ENCODE measurements at places on chromosomes 7 and 10.

DNA sequence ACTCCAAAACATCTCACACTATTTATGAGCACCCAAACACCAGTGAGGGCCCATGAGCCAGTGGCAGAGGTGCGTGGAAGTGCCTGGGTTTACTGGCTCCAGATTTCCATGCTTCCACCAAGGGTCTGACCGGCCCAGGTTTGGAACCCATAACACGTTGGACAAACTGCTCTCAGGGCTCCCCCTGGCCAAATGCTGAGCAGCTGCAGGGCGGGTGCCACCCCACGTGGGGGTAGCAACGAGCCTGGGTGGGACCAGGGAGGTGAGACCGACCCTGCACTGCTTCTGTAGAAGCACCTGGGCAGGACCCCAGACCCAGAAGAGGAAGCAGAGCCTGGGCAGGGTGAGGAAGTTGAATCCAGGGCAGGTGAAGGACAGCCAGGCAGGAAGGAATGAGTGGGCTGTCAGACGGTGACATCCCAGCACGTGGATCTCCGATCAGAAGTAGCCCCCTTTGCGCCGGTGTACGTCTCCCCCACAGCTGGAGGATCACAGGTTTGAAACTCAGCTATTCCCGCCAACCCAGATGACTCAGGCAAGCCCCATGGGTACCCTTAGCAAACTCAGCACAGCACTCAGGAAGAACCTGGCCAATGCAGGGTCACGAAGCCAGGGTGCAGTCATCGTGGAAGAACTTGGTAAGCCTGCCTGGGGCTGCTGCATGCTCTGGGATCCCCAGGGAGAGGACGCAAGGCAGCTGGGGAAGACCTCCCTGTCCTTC lies 100.4 kb upstream of the DDC start:
- no peak for DNase-seq

DNA sequence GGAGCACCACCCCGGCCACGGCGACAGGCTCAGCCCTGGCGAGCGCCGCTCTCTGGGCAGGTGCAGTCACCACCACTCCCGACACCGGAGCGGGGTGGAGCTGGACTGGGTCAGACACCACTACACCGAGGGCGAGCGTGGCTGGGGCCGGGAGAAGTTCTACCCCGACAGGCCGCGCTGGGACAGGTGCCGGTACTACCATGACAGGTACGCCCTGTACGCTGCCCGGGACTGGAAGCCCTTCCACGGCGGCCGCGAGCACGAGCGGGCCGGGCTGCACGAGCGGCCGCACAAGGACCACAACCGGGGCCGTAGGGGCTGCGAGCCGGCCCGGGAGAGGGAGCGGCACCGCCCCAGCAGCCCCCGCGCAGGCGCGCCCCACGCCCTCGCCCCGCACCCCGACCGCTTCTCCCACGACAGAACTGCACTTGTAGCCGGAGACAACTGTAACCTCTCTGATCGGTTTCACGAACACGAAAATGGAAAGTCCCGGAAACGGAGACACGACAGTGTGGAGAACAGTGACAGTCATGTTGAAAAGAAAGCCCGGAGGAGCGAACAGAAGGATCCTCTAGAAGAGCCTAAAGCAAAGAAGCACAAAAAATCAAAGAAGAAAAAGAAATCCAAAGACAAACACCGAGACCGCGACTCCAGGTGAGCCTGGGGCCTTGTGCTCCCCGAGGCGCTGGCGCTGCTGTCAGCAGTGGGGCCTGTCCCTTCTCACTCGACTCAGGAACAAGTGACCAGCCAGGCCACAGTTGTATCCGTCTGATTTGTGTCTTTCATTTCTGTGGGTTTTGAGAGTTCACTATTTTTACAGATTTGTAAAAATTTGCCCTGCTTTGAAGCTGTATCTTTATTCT lies 117.7 kb downstream of the CYTH3 start:
- no peak for DNase-seq

GRCh38 chr10:125967533-125967932 lies 71.2 kb downstream of the FANK1 start:
- no peak for DNase-seq

DNA sequence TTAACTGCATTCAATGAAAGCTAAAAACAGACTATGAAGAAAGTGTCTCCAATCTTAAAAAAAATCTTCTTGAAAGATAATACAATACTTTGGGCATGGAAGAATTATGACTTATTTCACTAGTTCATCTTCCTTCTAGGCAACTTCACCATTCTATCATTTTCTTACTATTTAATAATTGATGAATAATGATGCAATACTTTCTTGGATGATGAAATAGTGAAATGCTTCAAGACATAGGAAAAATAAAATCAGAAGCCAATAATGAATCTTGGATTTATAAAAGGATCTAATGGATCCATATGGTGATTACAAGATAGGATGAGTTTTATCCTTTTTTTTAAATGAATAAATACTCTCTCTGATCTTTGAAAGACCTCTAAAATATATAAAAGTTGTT lies 4.4 kb downstream of the DMBT1 start:
- DNase-seq: no peak

GRCh38 chr7:98284335-98285036 lies 3.0 kb downstream of the BRI3 start:
- peak; percentile 97 for DNase-seq

GRCh38 chr10:126924180-126924914 lies 19.1 kb downstream of the DOCK1 start:
- DNase-seq: no peak

DNA sequence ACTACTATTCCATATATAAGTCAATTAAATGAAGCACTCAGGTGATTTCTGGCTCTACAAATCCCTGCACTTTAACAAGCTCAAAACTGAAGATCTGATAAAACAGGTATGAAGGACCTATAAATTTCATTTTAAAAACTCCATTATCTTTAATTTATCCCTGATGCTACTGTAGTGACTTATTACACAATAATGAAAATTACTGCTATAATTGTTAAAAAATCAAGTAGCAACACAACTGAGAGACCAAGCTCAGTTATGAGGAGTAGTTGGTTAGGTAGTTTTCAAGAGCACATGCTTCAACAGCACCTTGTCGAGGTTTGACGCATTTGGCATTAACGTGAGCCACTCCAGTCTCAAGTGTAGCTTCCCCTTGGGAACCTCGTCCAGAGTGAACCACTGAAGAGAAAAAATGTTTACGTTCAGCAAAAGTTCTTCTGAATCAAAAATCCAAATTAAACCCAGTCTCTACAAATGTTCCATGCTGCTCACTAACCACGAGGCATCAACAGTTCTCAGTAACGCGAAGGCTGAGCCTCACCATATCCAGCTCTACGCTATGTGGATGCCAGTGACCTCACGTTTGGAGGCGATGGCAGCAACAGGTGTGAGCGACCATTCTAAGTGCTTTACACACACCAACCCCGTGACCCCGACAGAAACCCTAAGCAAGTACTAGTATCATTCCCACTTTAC lies 55.3 kb upstream of the NCAPG2 start:
- DNase-seq: no peak

DNA sequence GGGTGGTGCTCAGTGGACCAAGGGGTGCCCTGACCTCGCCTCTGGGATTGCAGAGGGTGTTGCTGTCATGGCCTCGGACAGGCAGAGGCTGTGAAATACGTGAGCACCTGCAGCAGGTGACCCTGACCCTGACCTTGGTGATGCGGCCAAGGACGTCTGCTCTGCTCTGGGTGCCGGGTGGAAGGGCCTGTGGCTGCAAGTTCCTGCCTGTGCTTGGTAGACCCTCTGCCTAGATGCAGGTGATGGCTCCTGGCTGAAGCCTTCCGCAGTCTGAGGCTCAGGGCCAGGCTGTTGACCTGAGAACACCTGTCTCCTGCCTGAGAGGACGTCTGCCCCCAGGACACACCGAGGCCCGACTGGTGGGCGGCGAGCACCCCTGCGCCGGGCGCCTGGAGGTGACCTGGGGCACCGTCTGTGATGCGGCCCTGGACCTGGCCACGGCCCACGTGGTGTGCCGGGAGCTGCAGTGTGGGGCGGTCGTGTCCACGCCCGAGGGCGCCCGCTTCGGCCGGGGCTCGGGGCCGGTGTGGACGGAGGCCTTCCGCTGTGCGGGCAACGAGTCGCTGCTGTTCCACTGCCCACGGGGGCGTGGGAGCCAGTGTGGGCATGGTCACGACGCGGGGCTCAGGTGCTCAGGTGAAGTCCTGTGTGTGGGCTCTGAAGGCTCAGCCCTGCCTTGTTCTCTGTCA lies 4.4 kb downstream of the SCART1 start:
- no peak for DNase-seq

DNA sequence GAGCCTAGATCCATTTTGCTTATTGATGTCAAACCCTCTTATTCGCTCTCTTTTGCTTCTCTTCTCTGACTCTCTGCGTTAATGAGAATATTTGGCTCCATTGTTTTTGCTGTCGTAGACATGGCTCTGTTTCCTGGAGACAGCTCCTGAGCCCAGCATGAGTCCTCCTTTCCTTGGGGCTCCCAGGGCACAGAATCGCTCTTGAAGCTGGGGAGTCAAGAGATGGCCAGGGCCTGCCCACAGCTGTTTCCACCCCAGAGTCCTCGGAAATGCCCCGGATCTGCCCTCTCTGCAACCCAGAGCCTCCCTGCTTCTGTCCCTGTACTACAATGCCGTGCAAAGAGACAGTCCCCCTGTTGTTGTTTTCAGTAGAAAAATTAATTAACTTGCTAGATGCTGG lies 566.7 kb upstream of the FOXK1 start:
- DNase-seq: no peak

GRCh38 chr10:78727728-78728127 lies 341.0 kb upstream of the ZMIZ1 start:
- DNase-seq: no peak

GRCh38 chr7:18302097-18302496 lies 193.5 kb upstream of the HDAC9 start:
- DNase-seq: no peak

- DNase-seq: peak; percentile 53
Measured at GRCh38 chr10:48448796-48449195, 142.3 kb downstream of the MAPK8 start.

- no peak for DNase-seq
Measured at GRCh38 chr10:78194539-78195402, 161.1 kb downstream of the RPS24 start.

GRCh38 chr7:44398511-44398911 lies 73.1 kb upstream of the CAMK2B start:
- DNase-seq: no peak

DNA sequence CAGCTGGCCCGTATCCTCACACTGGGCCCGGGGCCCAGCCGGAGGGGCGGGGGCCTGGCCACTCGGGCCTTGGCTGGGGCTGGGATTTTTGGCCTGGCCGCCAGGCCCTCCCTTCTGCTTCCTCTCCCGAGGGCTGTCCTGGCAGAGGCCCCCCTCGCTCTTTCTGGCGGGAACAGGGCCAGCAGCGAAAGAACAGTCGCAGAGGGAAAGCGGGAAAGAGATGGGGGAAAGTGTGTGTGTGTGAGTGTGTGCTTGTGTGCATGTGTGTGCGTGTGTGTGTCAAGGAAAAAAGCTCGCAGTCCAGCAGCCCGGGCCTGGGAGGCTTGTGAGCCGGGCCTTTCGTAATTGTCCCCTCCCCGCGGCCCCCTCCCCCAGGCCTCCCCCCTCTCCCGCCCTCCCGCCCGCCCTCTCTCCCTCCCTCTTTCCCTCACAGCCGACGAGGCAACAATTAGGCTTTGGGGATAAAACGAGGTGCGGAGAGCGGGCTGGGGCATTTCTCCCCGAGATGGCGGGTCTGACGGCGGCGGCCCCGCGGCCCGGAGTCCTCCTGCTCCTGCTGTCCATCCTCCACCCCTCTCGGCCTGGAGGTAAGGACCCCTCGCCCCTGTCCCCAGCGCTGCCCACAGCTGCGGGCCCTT lies at the start of gene ELN:
Gene ELN, plus strand, starts transcription at position 491 of the 638 bp plus-strand sequence. Its CDS starts 15 bp downstream, at position 506.
- peak; percentile 79 for DNase-seq

- DNase-seq: peak; percentile 62
Measured at GRCh38 chr7:114988755-114989375, 67.0 kb downstream of the MDFIC start.

DNA sequence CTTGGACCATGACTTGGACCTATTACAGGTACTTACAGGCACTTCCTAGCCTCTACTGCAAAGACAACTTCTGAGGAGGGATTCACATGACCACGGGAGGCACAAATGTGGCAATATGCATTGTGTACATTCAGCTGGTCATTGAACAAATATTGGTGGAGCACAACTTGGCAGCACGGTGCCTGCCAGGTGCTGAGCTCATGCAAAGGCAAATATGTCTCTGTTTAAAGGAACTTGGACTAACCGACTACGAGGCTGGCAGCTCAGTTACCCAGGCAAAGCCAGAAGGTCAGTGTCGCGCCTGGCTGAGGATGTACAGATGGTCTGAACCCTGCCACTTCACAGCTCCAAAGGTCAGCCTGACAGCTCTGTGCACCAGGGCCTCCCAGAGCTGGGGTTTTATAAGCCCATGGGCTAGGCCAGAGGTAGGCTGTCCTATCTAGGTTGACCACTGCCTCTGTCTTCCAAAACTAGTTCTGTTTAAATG lies 6.1 kb downstream of the DENND11 start:
- DNase-seq: no peak

GRCh38 chr7:155813546-155814315 lies 1.5 kb upstream of the SHH start:
- DNase-seq: no peak

DNA sequence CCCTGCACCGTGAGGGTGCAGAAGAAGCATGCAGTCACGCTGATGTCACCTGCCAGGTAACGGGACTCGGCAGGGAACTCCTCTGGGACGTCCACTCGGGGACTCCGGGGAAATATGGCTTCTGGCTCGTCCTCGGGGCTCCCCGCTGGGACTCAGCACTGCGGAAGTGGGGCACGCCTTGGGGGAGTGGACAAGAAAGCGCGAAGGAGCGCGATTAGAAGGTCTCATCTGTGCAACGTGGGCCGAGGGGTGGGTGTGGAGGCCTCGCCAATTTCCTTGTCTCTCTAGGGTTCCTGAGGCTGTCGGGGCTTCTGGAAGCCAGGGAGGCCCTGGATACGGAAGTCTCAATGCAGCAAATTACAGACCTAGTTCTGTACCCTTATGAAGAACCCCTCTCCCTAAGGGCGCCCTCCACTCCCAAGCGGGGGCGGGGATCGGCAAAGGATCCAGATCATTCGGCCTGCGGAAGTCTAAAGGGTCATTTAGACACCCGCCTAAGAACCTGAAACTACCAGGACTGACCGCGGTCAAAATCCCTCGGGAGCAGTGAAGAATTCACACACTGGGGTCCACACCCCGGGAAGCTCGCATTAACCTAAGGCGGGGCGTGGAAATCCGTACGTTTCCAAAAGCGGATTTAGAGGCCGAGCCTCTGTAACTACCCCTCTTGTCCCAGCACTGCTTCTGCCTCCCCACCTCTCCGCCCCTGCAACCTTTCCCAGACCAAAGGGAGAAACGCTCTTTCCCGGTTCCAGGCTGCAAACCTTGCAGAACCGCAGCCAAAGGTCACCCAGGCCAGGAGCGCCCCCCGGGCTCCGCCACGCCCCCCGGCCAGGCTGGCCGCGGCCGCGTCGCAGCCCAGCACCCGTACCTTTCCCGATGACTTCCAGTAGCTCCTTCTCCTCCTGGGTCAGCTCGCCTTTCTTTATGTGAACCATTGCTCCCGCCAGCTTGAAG lies 640 bp downstream of the ANKMY2 start:
- DNase-seq: peak; percentile 47

- DNase-seq: peak; percentile 25
Measured at GRCh38 chr7:5495581-5496375, 72.1 kb upstream of the TNRC18 start.

All from AG10803 (cell line).